Stimulated activated CD8-positive, alpha-beta memory T cell treated with anti-CD3 and anti-CD28 coated beads, Interleukin-7, amount 100 ng/mL, for 4 hours (primary cell): ENCODE measurements at places on chromosomes 6 and 20.

DNA sequence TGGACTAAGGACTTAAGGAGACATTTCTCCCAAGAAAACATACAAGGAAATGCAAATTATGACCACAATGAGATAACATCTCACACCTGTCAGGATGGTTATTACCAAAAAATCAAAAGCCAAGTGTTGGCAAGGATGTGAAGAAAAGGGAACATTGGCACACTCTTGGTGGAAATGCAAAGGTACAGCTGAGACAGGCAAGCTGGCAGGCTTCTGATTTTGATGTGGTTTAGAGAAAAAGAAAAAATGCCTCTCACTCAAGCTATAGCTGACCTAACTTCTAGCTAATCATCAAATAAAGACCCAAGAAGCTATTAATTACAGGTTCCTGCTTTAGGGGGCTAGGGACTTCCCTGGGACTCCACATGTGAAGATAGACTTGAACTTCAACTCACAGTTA lies 139.8 kb downstream of the THEMIS start:
- DNase-seq = no peak

GRCh38 chr6:164750128-164750527 lies 559.3 kb downstream of the C6orf118 start:
- DNase-seq = no peak

DNA sequence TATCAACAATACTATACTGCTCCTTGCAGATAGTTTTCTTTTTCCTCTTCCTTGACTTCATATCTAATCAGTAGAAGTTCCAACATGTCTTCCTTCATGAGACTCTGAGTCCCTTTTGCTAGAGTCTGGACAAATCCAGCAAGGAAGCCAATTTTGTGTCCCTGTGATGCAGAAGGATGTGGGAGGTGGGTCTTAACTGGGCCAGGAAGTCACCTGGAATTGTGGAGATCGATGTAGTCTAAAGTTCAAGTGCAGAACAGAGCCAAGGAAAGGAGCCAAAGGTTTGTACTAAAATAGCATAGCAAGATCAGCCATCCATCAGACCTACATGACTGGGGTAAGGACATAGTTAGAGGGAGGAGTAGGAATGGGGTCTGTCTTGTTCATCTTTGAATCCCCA lies 37.6 kb downstream of the SPTLC3 start:
- no peak for DNase-seq

GRCh38 chr20:48129345-48129942 lies 344.2 kb upstream of the SULF2 start:
- DNase-seq = no peak

- no peak for DNase-seq
These were observed 33.8 kb upstream of the MRPS10 start for GRCh38 chr6:42251500-42251899.
